Amniotic stem cell (primary cell): ENCODE measurements at places on chromosomes 7 and 10.
A peak's percentile ranks its signal among the peaks of the same experiment; 100 is the strongest.

DNA sequence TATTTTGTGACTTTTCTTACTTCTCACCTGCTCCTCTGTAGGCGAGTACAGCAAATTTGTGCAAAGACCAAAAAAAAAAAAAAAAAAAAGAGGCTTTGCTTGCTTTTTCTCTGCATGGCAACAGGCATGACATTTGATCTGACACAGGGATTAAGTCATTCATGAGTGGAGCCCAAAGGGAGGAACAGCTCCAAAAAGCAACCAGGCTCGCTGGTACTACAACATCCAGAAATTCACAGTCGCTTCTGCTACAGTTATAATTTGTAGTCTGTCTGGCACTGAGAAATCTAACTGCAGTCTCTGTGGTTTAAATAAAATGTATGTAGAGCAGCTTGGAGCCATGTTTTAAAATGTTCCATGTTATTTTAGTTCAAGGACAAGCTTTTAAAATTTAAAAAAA, 31.7 kb downstream of the MKX start:
- no peak for DNase-seq

GRCh38 chr10:101668566-101668965, 26.4 kb downstream of the FBXW4 start:
- DNase-seq: no peak

GRCh38 chr7:149432121-149432691, 28.7 kb downstream of the ZNF777 start:
- DNase-seq: no peak

DNA sequence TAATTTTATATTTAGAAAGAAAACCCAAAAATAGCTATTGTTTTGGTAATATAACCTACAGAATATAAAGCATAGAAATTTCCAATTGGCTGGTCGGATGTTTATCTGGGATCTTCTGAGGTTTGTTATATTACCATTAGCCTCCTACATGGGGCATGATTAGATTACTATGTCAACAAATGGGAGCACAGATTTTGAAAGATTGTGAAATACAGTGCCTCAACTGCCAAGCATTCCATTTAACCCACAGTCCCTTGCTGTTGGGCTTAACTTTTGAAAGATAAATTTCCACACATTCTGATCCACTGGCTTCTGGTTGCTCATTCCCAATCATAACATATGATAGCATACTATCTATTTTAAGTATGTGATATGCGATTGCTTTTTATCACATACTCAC, 455.4 kb upstream of the C7orf33 start:
- DNase-seq: no peak

- DNase-seq: no peak
These were observed 64.9 kb downstream of the CRPPA start for GRCh38 chr7:16356301-16356958.

GRCh38 chr7:139362302-139362701, 2.6 kb downstream of the LUC7L2 start:
- no peak for DNase-seq

DNA sequence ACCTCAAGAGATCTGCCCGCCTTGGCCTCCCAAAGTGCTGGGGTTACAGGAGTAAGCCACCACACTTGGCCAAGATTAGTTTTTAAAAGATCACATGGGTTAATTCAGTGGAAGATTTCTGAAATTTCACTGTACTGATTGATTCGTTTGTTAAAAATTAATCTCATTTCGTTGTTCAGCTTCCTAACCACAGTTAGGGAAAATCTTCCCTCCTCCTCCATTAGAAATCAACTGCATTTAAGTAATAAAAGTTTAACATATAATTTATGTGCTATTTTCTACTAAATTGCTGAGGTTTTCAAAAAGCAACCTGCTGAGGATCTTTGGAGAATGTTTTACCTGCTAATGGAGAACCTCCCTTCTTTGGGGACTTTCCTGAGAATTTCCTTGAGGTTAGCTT, 522.4 kb downstream of the GATA3 start:
- no peak for DNase-seq

DNA sequence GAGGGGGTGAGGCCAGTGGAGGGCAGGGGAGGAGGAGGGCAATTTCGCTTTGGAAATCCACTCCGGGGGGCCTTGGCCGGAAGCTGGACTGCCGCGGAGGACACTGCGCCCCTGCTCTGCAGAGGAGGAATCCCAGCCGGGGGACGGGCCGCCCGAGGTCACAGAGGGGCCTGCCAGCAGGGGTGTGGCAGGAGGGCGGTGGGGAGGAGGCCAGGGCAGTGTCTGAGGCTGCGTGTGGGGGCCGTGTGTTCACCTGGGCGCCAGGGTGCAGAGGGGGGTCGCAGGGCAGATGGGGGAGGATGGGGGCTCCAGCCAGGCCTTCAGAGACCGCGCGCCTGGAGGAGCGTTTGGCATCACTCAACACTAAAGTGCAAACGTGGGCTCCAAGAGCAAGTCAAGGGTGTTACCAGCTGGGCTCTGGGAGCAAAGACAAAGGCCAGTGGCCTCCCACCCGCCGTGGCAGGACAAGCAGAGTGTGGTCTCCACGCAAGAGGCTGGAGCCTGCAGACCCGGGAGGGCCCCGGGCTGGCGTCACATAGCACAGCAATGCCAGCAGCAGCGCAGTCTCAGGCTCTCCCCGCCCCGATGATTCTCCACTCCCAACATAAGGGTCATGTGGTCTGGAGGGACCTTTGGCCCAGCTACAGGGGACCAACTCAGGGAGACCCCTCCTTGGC, 45.3 kb upstream of the DNAJB6 start:
- DNase-seq: no peak

DNA sequence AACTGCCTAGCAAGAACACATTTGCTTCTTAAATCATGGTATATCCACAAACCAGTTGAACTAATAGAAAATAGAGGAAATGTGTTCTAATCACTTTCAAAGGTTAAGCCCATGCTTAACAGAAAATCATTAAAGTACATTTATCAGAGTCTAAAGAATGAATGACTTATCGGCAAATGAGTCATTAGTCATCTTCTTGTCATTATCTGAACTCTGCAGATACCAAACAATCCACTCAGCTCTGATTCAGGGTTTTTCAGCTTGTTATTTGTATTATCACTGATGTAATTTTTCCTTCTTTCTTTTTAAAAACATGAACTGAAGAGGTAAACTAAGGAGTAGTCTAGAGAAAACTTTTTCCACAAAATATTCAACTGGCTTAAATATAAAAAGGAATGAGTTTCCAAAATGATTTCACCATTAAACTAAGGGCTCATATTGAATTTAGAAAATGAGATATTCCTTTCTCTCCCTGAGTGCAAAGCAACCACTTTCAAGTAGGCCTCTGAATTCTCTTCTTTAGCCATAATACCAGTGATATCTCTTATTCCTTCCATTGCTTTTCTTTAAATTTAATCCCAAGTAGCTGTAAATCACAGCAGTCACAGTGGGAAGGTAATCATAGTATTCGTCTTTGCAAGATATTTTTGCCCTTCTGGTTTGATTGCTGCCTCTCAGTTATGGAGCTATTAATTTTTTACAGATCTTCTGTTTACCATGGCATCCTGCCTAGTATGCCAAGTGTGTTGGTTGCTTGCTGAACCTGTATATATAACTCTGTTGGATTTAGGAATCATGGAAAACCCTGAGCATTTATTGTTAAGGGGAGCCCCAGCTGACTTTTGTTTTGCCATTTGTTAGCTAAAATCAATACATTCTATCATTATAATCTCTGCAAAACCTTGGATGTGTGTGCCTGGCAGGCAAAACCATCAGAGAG, 125.1 kb downstream of the THSD7A start:
- no peak for DNase-seq

GRCh38 chr7:145488816-145489215, 627.8 kb upstream of the CNTNAP2 start:
- no peak for DNase-seq

- DNase-seq: no peak
These were observed 120.0 kb downstream of the PRKAG2 start for GRCh38 chr7:151756866-151757265.

- peak; percentile 17 for DNase-seq
These were observed 58.5 kb downstream of the TRUB1 start for GRCh38 chr10:114996542-114996941.

GRCh38 chr10:59181668-59182067, 5.2 kb downstream of the PHYHIPL start:
- peak; percentile 24 for DNase-seq

- no peak for DNase-seq
These were observed 327.9 kb upstream of the SORCS1 start for GRCh38 chr10:107492389-107492788.

DNA sequence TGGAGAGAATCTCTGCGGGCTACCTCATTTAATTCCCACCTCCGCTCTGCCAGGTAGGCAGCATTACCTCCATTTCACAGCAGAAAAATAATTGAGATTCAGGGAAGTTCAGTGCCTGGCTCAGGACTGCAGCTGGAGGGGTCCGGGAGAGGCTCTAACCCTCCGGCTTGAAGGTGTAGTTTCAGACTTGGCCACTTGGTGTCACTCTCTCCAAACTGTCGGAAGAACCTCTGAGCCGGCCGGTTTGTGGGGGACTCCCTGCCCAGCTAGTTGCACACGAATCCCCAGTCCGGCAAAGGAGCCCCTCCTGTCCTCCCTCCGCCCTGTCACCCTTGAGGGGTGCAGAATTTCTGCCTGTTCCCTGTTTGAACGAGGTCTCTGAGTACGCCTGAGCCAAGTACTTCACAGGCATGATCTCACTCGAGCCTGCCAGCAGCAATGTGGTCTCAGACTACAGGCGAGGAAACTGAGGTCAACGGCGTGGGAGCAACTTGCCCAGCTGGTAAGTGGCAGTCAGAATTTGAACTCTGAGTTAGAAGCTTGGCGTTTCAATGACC, 144.7 kb upstream of the ZNF716 start:
- no peak for DNase-seq

DNA sequence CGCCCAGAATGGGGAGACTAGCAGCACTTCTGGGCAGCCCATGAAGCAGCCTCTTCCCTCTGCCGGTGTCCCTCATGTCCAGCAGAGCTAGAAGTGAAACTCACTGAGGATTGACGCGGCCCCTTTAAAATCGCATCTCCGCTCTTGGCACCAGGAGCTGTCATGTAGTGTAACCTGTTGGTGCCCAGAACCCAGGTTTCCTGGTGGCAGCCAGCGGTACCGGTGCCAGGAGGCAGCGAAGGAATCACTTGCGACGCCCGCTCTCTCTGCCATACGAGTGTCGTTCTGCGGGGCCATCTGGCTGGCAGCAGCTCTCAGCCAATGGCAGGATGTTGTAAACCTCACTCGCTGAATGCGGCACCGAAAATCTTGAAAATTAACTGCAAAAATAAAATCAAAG, 82.7 kb downstream of the CUX1 start:
- DNase-seq: no peak

DNA sequence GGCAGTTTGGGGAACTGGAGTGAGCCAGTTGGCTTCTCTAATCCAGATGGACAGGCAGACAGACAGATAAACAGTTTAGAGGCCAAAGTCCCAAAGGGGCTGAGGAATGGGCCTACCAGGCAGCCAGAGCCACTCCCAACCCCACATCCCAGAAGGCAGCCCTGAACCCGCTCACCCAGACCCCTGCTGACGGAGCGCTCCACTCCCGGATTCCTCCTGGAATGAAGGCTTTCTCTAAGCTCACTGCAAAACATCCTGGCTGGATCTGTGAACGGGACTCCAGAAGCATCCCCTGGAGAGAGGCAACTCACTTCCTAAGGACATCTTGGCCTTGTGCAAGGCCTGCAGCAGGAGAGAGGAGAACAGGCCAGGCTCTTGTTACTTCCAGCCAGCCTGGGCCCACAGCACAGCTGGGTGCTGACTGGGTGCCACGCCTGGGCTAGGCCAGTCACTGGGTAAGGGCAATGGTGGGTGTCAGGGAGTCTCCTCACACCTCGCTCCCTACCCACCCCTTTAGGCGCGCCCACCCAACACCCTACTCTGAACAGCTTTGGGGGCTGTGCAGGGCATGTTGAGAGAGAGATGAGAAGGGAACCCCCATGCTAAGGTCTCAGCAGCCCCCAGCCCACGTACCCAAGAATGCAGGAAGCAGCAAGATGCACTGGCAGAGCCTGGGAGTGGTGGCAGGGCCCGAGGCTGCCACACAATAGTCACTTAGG, 168.6 kb upstream of the ZMIZ1 start:
- no peak for DNase-seq

DNA sequence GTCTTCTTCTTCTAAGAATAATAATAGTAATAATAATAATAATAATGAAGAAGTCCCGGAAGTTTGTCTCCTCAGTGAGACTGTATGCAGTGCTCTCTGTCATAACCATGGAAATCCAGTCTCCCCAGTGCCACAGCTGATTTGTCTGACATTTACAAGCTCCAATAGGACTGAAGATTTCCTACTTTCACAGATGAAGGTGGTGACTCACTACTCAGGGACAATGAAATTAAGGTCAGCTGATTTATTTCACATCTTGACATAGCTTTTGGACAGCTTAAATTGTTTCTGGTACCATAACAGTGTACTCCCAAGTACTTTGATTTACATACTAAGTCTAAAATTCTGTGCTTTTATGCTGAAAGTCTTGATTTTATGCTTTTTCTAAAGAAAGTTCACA, 6.9 kb downstream of the CELF2 start:
- no peak for DNase-seq

DNA sequence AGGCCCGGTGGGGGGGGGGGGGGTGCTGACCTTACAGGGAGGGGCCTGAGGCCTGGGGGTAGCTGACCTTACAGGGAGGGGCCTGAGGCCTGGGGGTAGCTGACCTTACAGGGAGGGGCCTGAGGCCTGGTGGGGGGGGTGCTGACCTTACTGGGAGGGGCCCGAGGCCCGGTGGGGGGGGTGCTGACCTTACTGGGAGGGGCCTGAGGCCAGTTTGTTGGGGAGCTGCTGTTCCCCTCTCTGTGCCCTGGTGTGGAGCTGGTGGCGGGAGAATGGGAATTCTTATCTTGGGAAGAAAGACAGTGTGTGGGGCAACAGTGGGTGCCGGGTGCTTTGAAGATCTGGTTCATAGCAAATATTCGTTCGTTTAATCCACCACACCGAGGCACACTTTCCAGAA, 46.6 kb upstream of the CFAP46 start:
- no peak for DNase-seq

DNA sequence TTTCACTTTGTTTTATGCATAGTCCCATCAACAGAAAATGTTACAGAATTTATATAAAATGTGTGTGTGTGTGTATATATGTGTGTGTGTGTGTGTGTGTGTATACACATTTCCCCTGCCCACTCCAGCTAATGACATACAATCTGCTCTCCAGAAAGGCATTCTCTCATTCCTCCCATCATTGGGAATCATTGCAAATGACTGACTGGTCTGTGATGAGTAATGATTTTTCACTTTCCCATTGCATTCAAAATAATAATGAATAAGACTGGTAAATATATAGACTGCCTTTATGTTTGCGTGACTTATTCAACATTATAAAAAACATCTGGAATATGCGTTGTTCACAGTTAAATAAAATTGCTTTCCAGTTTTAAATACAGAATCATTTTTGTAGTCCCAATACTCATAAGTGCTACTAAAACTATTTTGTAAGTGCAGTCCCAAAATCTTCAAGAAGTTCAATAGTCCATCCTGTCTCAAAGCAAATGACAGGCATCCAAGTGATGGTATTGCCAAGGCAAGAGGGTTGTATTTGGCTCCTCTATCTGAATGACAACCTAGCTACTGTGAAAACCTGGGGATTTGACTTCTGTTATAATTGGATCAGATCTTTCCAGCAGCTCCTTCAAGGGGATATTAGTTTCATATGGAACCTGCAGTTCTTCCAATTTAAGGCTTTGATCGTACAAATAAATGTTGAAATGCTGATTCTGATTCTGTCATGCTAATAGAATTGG, 150.9 kb downstream of the POLR1F start:
- DNase-seq: no peak

- DNase-seq: no peak
These were observed 2.5 kb downstream of the TRIM8 start for GRCh38 chr10:102646610-102647442.

- no peak for DNase-seq
These were observed 32.1 kb downstream of the PFKP start for GRCh38 chr10:3099291-3100092.

- DNase-seq: no peak
These were observed 265.0 kb downstream of the MAD1L1 start for GRCh38 chr7:1967512-1968396.
